ENCODE measurements at places on chromosomes 16 and 17.

GRCh38 chr16:31135535-31136286 is at the start of gene PRSS8:
TSS of gene PRSS8 (minus strand) at chr16:31135727. CDS start at chr16:31135498, 229 bp downstream.
- DNase-seq = peak; percentile 30

DNA sequence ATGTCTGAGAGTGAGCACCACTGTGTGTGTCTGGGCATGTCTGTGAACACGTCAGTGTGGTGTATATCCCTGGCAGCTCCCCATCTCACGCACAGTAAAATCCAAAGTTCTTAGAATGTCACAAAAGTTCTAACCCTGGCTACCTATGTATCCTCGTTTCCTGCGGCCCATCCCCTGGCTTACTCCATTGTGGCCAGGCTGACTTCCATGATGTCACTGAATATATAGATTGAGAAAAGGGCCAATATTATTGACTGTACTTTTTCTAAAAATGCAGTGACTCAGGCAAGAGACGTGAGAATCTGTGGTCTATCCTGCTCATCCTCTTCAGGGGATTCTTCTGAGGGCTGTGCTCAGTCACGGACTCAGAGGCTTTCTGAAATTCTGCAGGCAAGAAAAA is 963 bp upstream of the METTL22 start:
- DNase-seq = no peak

- DNase-seq = peak; percentile 12
These were observed 355.3 kb downstream of the TOX3 start for GRCh38 chr16:52191531-52192134.

DNA sequence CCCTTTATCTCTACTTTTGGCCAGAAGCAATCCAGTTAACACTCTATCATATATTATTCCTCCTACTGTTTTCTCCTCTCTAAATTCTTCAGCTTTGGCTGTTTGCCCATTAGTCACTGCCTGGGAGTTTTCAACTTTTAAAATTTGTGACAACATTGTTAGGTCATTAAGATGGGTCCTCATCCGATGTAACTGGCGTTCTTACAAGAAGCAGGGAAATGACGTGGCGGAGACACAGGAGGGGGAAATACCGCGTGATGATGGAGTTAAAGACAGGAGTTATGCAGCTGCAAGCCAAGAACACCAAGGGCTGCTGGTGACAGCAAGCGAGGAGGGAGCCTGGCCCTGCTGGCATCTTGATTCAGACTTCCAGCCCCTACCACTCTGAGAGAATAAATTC is 34.8 kb upstream of the CPHXL start:
- DNase-seq = no peak

- DNase-seq = no peak
These were observed 17.7 kb downstream of the BRD7 start for GRCh38 chr16:50351116-50351515.

- DNase-seq = no peak
These were observed 2.6 kb downstream of the CPD start for GRCh38 chr17:30381340-30381659.

Measured in NCI-H2029 treated with DMSO at 0.1 percent for 48 hours (cell line).